Chondrocyte (in vitro differentiated cells): ENCODE measurements at places on chromosomes 5 and 9.

DNA sequence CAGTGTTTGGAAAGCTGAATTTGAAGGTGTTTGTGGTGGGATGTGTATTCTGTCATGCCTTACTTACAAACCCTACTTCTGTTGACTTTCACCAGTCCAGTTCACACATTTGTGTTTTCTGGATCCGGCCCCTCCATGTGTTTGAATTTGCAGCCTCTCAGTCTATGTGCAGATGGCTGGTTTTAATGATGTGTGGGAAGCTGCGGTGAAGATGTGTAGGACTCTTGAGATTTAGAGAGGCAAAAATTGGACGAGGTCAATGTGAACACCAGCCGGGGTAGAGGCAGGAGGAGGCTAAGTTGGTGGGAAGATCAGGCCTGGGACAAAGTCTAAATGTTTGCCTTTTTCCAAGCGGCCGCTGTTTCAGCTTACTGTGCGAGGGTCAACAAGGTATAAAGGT is 115.4 kb upstream of the KLF9 start:
- no peak for DNase-seq

DNA sequence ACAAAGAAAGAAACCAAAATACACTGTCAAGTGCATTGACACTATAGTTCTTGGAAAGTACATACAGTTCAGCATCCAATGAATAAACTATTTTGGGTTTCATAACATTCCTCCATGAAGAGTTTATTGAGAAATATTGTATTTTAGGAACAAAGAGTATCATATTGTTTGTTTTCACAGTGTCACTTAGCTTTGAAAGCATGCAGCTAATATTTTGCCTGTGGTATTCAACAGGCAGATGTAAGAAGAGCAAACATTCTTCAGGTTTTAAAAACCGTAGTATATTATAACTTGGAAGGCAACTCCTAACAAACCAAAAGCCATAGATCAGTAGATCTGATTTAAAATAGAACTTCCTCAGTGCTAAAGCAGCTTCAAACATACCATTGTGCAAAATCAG is 4.5 kb downstream of the PRELID2 start:
- no peak for DNase-seq

DNA sequence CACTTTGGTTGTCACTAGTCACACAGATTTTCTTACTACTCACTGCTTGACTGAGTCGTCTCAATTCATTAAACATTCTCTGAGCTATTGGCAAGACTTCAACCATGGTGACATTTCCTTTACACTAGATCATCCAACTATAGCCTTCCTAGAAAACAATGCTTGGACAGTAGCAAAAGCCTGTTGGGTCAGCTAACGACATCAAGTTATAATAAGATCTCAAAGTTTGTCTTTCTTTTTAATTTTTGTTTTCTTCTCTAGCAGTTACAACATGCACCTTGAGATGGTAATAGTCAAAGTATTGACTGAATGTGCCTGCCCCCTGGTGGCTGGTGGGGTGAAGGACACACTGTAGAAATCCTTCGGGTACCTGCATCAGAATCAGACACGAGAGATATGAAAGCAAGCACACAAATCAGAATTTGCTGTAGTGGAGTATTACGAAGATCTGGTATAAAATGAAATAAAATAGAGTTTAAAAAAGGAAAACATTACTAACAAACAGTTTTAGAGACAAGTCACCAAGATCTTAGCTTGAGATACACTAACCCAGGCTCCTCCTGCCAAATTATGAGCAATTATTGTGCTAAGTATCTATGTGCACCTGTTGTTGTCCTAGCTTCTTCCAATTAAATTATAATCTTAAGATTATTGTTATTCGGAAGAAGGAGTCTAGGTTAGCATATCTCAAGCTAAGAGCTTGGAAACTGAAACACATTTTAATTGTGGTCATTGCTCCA is 81.2 kb downstream of the ARL15 start:
- DNase-seq, result no peak

DNA sequence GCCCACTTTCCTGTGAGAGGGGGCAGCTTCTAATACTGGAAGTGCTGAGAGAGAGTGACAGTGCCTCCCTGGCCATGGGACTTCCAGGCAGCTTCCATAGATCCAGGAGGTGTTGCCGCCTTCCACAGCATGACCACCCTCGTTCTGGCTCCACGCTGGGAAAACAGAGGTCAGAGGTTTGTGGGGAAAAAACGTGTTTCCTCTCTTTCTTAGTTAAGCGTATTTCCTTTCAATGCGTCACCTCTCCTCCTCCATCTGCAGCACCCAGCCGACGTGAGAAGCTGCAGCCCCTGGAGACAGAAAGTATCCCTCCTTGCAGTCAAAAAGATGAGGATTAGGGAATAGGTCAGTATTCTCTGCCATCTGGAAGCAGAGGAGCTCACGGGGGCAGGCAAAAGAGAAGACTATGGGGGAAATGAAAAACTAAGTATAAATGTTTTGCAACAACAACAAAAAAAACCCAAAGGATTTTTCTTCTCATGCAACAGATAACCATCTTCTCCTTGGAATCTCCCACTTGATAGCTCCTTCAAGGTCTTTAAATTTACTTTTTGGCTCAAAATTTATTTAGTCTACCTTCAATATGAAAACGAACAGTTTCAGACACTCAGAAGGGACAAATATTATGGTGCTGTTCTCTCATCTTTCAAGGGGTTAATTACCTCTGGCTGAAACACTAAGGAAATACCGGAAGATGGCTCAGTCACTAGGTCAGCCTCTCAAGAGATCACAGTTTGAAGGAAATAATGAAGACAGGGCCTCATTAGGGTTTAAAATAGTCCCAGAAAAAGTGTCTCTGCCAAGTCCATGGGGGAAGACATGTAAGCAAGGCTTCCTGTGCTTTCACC is 38.0 kb downstream of the MTMR12 start:
- DNase-seq, result no peak

- no peak for DNase-seq
Measured at GRCh38 chr9:104872656-104873488, 55.1 kb downstream of the ABCA1 start.
